ENCODE measurements at places on chromosomes 7 and 10.

- no peak overlapping the region for H3K27ac ChIP-seq
- no peak for DNase-seq
- no peaks in the 10 kb centered on the region for H3K4me1 ChIP-seq
Measured at GRCh38 chr10:32190890-32191491, 134.8 kb upstream of the KIF5B start.

GRCh38 chr10:1123972-1124371, 67.8 kb downstream of the WDR37 start:
- no peak overlapping the region for H3K27ac ChIP-seq
- H3K36me3 ChIP-seq = peaks cover 37% of the 10 kb centered on the region
- no peak for DNase-seq
- no peaks in the 10 kb centered on the region for H3K27me3 ChIP-seq
- H3K4me1 ChIP-seq = no peaks in the 10 kb centered on the region

DNA sequence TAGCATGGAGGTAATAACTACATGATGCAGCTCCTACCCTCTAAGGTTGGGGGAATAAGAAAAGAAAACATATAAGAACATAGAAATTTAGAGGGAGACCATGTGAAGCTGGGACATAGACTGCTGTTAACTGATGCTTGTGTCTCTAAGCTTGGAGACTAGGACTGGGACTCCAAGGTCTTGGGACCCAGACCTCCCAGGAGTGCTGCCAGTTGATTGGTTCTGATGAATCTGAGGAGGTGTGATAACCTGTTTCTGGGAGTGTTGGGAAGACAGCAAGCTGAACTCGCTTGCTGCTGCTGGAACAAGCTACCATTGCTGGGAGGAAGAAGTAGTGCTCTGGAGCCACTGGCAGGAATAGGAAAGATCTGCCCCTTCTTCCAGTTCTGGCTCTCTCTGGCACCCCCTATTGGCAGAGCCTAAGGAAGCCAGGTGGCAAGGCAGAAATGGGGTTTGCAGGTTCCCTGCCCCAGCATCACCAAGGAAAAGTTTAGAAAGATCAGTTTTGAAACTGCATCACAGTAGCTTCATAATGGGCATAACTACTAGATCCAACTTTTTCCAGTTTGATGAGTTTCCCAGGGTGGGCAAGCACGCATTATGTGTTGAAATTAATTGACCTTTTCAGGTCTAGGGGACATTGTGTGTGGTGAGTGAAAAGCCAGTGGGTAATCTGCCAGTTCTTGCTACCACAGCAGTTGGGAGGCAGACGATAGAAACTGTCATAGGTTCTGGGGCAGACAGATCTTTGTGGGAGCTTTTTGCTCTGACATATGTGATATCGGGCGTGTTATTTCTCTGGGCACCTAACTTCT, 140.7 kb downstream of the SND1 start:
- no peak overlapping the region for H3K27ac ChIP-seq
- no peaks in the 10 kb centered on the region for H3K27me3 ChIP-seq
- H3K36me3 ChIP-seq = peaks cover 4% of the 10 kb centered on the region
- peaks cover 7% of the 10 kb centered on the region for H3K4me1 ChIP-seq
- H3K4me3 ChIP-seq = no peak overlapping the region
- DNase-seq = no peak

- H3K36me3 ChIP-seq = no peaks in the 10 kb centered on the region
- no peaks in the 10 kb centered on the region for H3K4me1 ChIP-seq
- H3K4me3 ChIP-seq = no peak overlapping the region
- no peaks in the 10 kb centered on the region for H3K27me3 ChIP-seq
Measured at GRCh38 chr7:158001621-158002320, 585.9 kb downstream of the PTPRN2 start.

DNA sequence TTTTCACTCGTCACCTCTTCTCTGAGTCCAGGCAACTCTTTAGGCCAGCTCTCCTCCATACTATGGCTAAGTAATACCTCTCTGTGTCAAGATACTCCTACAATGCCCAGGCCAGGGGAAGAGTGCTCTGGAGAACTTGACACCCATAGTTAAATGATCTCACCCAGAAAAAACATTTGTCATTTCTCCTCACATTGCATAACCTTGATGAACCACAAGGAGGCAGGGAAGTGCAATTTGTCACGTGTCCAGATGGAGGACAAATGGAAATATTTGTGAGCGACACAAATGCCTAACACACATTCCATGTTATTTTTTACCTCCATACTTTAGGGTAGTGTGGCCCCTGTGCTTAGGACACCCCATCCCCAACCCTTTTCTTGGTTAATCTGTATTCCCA, 78.3 kb downstream of the HTR7 start:
- no peaks in the 10 kb centered on the region for H3K27me3 ChIP-seq
- no peaks in the 10 kb centered on the region for H3K36me3 ChIP-seq
- H3K4me3 ChIP-seq = no peak overlapping the region
- DNase-seq = no peak
- peaks cover 14% of the 10 kb centered on the region for H3K4me1 ChIP-seq

All from keratinocyte (primary cell).